Endodermal cell (in vitro differentiated cells): ENCODE measurements at places on chromosomes 3 and 15. TPM values are rescaled to one million over a fixed set of nuclear protein-coding genes. Genes with fewer than 3 reads are reported as not detected.

DNA sequence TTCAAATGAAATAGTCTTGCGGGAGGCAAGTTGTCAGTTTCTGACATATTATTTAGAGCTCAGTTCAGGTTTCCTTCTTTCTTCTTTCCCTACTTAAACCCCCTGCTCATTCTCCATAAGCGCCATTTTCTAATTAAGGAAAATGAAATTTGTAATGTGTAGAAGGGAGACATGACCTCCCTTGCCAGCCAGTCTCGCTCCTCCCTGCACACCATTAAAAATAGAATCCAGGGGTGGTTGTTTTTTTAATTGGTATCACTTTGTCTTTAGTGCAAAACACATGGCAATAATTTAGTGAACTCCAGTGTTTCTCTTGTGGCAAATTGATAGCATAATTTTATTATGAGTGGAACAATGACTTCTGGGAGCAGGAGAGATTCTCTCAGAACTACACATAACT, 160.1 kb downstream of the MEIS2 start:
- H3K4me3 ChIP-seq: no peak overlapping the region
- no peaks in the 10 kb centered on the region for H3K36me3 ChIP-seq
- no peak for DNase-seq
- H3K4me1 ChIP-seq: peaks cover 7% of the 10 kb centered on the region
- H3K27ac ChIP-seq: no peak overlapping the region

DNA sequence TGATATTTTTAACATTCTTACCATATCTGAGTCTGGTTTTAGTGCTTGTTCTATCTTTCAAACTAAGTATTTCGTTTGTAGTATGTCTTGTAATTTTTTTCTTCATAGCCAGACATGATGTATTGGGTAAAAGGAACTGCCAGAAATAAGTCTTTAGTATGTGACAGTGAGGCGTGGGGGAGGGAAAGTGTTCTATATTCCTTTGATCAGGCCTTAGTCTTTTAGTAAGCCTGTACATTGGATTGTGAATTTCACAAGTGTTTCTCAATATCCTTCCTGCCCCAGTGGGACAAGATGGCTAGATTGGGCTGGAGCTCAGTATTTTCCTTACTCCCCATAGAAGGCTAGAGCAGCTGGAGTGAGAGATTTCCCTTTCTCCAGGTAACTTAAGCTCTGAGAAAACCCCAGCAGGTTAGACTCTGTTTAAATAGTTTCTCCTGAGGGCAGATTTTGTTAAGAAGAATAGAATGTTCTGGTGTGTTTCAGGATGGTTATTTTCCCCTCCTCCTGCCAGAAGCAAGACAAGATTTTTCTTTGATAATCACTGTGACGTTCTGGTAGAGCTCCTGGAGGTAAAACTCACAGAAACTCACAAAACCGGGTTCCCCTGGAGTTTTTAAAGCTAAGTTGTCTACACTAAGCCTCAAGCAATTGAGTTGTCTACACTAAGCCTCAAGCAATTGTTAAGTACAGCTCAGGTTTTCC, 140.7 kb upstream of the ARPP21 start:
- no peak for DNase-seq
- H3K36me3 ChIP-seq: no peaks in the 10 kb centered on the region
- peaks cover 3% of the 10 kb centered on the region for H3K4me1 ChIP-seq

GRCh38 chr3:134858441-134859035, 63.5 kb downstream of the EPHB1 start:
- DNase-seq: peak; percentile 32
- no peak overlapping the region for H3K27ac ChIP-seq
- no peak overlapping the region for H3K4me3 ChIP-seq
- H3K27me3 ChIP-seq: peaks cover 7% of the 10 kb centered on the region
- peaks cover 9% of the 10 kb centered on the region for H3K4me1 ChIP-seq

GRCh38 chr3:182138393-182138792, 426.7 kb downstream of the SOX2 start:
- H3K4me1 ChIP-seq: no peaks in the 10 kb centered on the region
- H3K36me3 ChIP-seq: no peaks in the 10 kb centered on the region
- H3K27me3 ChIP-seq: peaks cover 8% of the 10 kb centered on the region
- no peak overlapping the region for H3K4me3 ChIP-seq

GRCh38 chr15:37518436-37518835, 416.0 kb upstream of the TMCO5A start:
- no peak overlapping the region for H3K27ac ChIP-seq
- DNase-seq: no peak
- H3K27me3 ChIP-seq: no peaks in the 10 kb centered on the region
- H3K4me3 ChIP-seq: no peak overlapping the region

GRCh38 chr3:60552581-60552980, 698.7 kb downstream of the FHIT start:
- no peak overlapping the region for H3K27ac ChIP-seq
- no peak for DNase-seq
- no peaks in the 10 kb centered on the region for H3K27me3 ChIP-seq
- no peaks in the 10 kb centered on the region for H3K36me3 ChIP-seq
- H3K4me3 ChIP-seq: no peak overlapping the region

GRCh38 chr15:27218426-27218825, 247.4 kb downstream of the GABRG3 start:
- no peaks in the 10 kb centered on the region for H3K4me1 ChIP-seq
- DNase-seq: no peak
- H3K4me3 ChIP-seq: no peak overlapping the region

DNA sequence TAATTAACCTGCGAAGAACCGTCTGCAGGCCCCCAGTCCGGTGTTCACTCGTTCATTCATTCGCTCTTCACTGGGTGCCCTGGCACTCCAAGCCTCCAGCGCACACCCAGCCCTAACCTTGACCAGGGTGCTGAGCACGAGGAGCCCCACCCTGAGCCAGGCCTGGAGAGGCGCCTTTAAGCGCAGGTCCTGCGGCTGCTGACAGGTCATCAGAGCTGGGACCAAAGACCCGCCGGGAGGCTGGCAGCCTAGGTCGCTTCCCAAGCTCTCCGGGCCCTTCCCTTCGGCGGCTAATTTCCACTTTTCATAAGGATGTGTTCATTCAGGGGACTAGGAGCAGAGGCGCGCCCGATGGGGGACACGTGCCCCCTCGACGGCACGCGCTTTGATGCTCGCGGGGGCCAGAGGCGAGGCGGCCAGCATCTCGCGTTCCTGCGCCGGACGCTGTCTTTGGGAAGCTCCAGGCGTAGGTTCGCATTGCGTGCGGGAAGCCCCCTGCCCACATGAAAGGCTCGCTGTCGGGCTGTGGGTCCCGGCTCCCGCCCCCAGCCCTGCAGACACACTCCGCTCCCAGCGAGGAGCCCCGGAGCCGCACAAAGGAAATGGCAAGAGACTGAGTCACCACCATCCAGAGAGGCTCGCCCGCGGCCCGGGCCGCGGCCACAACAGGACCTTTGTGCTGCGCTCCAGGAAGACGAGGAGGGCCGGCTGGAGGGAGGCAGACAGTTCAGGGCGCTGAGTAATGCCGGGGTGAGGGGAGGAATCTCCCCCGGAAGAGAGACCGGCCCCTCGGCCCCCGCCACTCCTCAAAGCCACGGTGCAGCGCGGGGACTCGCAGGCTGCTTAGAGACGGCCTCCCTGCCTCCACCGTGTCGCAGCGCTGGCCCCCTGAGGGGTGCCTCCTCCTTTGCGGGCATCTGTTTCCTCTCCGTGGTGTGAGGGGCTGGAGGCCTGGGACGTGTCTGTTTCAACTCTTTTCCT, 266.4 kb upstream of the HES1 start:
- peak overlapping the region; percentile 61 for H3K27ac ChIP-seq
- peaks cover 34% of the 10 kb centered on the region for H3K27me3 ChIP-seq
- peak; percentile 94 for DNase-seq
- no peak overlapping the region for H3K4me3 ChIP-seq
- no peaks in the 10 kb centered on the region for H3K4me1 ChIP-seq

GRCh38 chr3:186882881-186883685, 40.6 kb downstream of the ADIPOQ start:
- no peak overlapping the region for H3K27ac ChIP-seq
- no peak overlapping the region for H3K4me3 ChIP-seq
- no peaks in the 10 kb centered on the region for H3K27me3 ChIP-seq
- no peaks in the 10 kb centered on the region for H3K4me1 ChIP-seq

DNA sequence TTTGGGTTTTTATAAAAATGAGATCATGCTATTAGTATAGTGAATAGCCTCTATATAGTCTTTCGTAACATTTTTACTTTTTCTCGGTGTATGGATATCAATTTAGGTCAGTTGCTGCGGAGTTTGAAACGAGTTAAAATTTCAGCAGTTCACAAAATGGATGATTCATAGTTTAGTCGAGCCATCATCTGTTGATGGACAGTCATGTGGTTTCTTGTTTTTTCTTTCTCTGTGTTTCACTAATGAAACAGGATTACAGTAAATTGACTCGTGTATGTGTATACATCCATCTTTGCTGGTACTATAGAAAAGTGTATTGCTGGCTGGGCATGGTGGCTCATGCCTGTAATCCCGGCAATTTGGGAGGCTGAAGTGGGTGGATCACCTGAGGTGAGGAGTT, 106.8 kb downstream of the IGF1R start:
- no peak overlapping the region for H3K27ac ChIP-seq
- peaks cover 4% of the 10 kb centered on the region for H3K36me3 ChIP-seq
- peak; percentile 23 for DNase-seq
- no peaks in the 10 kb centered on the region for H3K27me3 ChIP-seq
- H3K4me1 ChIP-seq: no peaks in the 10 kb centered on the region
- no peak overlapping the region for H3K4me3 ChIP-seq

GRCh38 chr3:29319262-29319661, 38.4 kb downstream of the RBMS3 start:
- no peak overlapping the region for H3K4me3 ChIP-seq
- H3K27me3 ChIP-seq: no peaks in the 10 kb centered on the region
- no peak overlapping the region for H3K27ac ChIP-seq
- no peak for DNase-seq

- no peaks in the 10 kb centered on the region for H3K27me3 ChIP-seq
- no peaks in the 10 kb centered on the region for H3K36me3 ChIP-seq
- H3K4me1 ChIP-seq: no peaks in the 10 kb centered on the region
- no peak for DNase-seq
- H3K27ac ChIP-seq: no peak overlapping the region
Measured at GRCh38 chr15:34311563-34311962, 26.0 kb downstream of the SLC12A6 start.

GRCh38 chr3:23762759-23763477, 42.8 kb upstream of the UBE2E1 start:
- H3K4me3 ChIP-seq: no peak overlapping the region
- H3K4me1 ChIP-seq: peaks cover 3% of the 10 kb centered on the region
- H3K36me3 ChIP-seq: no peaks in the 10 kb centered on the region
- H3K27me3 ChIP-seq: no peaks in the 10 kb centered on the region
- no peak overlapping the region for H3K27ac ChIP-seq

DNA sequence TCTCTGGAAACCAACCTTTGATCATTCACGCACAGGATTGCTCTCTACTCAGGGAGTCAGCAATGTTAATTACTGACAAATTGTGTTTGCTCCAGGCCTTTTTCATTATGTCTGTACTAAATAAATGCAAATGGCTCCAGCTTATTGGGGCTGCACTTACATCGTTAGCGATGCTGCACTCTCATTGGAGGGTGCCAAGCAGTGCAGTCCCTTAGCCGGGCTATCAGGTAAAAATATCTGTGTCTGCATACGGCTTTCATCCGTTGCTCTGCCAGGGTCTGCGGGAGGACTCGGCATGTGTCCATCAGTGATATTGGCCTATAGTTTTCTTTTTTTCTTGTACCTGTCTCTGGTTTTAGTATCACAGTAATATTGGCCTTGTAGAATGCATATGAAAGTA, 471.5 kb upstream of the CADM2 start:
- H3K27me3 ChIP-seq: no peaks in the 10 kb centered on the region
- DNase-seq: no peak
- H3K4me3 ChIP-seq: no peak overlapping the region
- H3K4me1 ChIP-seq: peaks cover 4% of the 10 kb centered on the region

DNA sequence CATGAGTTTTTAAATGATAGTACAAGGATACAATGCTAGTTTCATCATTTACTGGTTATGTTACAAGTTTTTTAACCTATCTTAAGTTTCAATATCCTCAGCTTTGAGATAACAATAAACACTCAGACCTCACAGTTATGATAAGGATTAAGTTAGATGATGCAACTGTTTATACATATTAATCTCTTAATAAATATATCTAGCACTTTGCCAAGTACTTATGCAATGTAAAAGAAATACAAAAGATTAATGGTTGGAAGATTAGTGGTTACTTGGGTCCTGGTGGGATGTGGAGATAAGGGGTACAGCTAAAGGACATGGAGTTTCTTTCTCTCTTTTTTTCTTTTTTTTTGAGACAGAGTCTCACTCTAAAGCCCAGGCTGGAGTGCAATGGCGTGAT, 12.0 kb downstream of the SPPL2A start:
- DNase-seq: no peak
- H3K36me3 ChIP-seq: peaks cover 15% of the 10 kb centered on the region
- no peak overlapping the region for H3K4me3 ChIP-seq
- H3K27me3 ChIP-seq: no peaks in the 10 kb centered on the region
- H3K27ac ChIP-seq: no peak overlapping the region
- H3K4me1 ChIP-seq: no peaks in the 10 kb centered on the region

GRCh38 chr3:172685331-172686214, 25.3 kb downstream of the NCEH1 start:
- DNase-seq: no peak
- no peaks in the 10 kb centered on the region for H3K4me1 ChIP-seq
- no peak overlapping the region for H3K4me3 ChIP-seq
- H3K36me3 ChIP-seq: no peaks in the 10 kb centered on the region

DNA sequence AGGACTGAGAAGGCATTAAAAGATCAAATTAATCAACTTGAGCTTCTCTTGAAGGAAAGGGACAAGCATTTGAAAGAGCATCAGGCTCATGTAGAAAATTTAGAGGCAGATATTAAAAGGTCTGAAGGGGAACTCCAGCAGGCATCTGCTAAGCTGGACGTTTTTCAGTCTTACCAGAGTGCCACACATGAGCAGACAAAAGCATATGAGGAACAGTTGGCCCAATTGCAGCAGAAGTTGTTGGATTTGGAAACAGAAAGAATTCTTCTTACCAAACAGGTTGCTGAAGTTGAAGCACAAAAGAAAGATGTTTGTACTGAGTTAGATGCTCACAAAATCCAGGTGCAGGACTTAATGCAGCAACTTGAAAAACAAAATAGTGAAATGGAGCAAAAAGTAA, 149.7 kb upstream of the LRRFIP2 start:
- H3K27me3 ChIP-seq: no peaks in the 10 kb centered on the region
- peaks cover 86% of the 10 kb centered on the region for H3K36me3 ChIP-seq
- no peak overlapping the region for H3K4me3 ChIP-seq
- no peaks in the 10 kb centered on the region for H3K4me1 ChIP-seq
- no peak overlapping the region for H3K27ac ChIP-seq

- no peaks in the 10 kb centered on the region for H3K36me3 ChIP-seq
- H3K27me3 ChIP-seq: no peaks in the 10 kb centered on the region
- no peak for DNase-seq
- no peak overlapping the region for H3K4me3 ChIP-seq
Measured at GRCh38 chr15:92579931-92580470, 75.6 kb downstream of the FAM174B start.

GRCh38 chr3:171446801-171447578, 13.2 kb downstream of the TNIK start:
- peaks cover 14% of the 10 kb centered on the region for H3K4me1 ChIP-seq
- H3K36me3 ChIP-seq: no peaks in the 10 kb centered on the region
- no peaks in the 10 kb centered on the region for H3K27me3 ChIP-seq
- DNase-seq: no peak
- no peak overlapping the region for H3K27ac ChIP-seq

The ALG1L2 gene
- total RNA-seq: 5.6 and 10.1 TPM in 2 replicates

The INKA1 gene
- not detected in 2 replicates for total RNA-seq

The PLA2G4B gene
- total RNA-seq: 7.8 and 10.1 TPM in 2 replicates

The THPO gene
- total RNA-seq: 0.52 to 1.7 TPM (median 1.3 TPM) in 3 replicates

The MIX23 gene
- total RNA-seq: 54.1 and 65.3 TPM in 2 replicates

The FOXB1 gene
- total RNA-seq: 0.73 and 1.7 TPM in 2 replicates
